Central memory CD8-positive, alpha-beta T cell (primary cell): ENCODE measurements at places on chromosomes 11 and 22.

DNA sequence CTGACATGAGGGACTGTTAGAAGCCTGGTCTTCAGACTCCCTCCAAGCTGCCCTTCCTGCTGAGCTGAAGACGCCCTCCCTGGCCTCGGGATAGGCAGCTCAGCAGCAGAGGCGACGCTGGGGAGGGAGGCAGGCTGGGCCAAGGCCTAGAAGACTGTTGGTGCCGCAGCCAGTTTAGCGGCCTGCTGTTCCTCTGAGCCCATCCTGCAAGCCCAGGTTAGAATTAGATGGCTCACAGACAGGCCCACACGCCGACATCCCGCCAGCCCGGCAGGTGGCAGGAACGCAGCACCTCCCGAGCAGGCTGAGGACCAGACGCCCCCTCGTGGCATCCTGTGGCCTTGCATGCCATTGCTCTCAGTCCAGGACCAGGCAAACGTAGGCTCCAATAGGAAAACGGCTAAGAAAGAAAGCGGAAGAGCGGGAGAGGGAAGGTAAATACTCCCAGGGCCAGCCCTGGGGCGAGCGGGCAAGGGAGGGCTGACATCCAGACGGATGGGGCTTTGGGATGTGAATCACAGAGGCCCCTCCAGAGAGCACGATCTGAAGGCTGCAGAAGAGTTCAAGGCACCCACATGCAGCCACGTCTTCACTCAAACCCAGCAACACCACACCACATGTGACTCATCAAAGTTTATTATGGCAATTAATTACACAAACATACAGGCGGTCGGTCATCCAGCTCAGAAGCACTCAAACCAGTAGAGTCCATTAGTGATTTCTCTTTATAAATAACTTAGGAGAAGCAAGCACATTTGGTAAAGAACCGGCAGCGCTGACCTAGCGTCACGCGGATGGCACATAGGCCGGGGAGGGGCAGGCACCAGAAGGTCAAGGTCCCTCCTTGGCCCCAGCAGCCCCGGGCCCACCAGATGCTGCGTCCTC is 27.6 kb downstream of the CD5 start:
- peak; percentile 85 for DNase-seq

- no peak for DNase-seq
Measured at GRCh38 chr11:46835897-46836296, 10.2 kb downstream of the CKAP5 start.

- DNase-seq: no peak
Measured at GRCh38 chr11:62105667-62106191, 18.1 kb upstream of the INCENP start.

DNA sequence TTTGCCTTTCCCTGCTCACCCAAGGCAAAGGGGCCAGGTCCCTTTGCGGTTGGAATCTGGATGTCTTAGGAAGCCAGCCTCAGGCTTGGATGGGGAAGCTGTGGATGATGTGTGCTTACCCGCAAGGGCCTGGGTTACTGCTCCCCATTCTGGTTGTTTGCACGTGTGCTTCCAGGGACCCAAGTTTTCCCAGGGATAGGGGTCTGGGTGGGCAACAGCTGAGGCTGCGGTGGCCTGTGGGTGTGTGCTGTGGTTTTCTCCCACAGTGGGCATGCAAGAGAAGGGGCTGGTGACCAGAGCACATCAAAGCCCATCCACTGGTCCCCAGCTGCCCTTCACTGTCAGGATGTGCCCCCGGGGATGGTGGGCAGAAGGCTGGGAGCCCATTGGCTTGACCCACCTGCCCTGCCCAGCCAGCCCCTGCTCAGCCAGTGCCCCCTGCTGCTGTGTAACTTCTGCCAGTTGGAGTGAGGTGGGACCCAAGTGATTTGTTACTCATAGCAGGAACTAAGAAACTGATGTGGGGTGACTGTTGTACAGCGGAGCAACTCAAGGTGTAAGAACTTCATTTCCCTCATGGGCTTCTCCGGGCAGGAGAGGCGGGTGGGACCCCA is 3.3 kb downstream of the CAPN5 start:
- DNase-seq: no peak

DNA sequence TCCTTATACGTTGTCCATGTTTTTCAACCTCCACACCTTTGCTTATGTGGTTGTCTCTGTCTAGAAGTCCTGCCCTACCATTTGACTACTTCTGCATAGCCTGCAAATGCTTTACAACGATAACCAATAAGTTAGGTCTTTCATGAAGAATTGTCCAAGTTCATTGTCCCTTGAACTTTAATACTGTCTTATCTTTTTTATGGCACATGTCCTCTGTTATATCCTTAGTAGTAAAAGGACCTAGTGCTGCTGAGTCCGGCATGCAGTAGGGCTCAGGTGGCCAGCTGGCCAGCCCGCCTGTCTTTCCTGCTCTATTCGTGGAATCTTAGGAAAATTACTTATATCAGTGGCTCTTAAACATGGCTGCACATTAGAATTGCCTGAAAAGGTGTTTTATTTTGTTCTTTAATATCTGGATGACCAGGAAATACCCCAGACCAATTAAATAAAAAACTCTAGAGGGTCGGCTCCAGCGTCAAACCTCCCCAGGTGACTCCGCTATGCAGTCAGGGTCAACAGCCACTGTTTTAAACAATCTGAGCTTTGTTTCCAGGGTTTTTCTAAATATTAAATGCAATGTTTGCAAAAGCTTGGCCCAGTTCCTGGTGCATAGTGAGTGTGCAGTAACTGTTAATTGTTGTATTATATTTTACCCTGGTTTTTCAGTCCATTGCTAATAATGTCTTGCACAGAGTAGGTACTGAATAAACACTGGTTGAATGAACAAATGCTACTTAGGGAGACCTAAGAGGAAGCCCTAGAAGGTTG is 64.6 kb upstream of the SESN3 start:
- no peak for DNase-seq

- DNase-seq: no peak
Measured at GRCh38 chr22:33848251-33848650, 72.0 kb downstream of the LARGE1 start.

- DNase-seq: no peak
Measured at GRCh38 chr11:27520226-27520625, 13.7 kb upstream of the LIN7C start.

- DNase-seq: no peak
Measured at GRCh38 chr11:35764417-35764816, 101.8 kb downstream of the TRIM44 start.

DNA sequence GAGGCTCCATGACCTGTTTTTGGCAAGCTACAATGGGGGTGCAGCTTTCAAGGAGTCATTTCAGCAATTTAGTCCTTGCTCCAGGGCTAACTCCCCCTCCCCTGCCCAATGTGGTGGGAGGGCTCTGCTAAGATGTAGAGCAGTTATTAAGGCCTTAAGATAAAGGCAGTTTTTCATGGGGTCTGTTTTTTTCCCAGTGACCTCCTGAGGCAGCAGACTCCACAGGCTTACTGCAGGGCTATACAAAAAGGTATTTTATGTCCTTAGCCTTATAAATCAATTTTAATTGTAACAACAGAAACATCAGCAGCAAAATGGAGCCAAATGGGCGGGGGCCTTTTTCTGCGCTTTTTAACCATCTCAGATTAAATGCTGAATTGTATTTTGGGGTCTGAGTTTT is 192.3 kb downstream of the KIRREL3 start:
- no peak for DNase-seq

DNA sequence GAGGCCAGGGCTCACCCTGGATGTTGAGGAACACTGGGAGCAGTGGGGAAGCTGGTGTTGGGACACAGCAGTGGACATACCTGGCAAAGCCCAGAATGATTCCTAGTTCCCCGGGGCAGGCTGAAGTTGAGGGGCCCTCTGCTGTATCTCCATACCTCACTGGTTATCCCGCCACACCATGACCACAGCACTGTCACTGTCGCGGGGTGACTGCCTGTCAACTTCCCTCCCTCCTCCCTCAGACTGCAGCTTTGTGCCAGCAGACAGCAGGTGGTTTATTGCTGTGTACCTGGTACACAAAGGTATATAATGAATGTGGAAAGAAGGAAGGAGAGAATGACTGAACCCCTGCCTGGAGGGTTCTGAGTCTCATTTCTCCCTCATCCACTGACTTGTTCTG is 318.7 kb downstream of the TMEM135 start:
- no peak for DNase-seq

GRCh38 chr11:60914633-60915247 is 782 bp downstream of the TMEM109 start:
- no peak for DNase-seq

DNA sequence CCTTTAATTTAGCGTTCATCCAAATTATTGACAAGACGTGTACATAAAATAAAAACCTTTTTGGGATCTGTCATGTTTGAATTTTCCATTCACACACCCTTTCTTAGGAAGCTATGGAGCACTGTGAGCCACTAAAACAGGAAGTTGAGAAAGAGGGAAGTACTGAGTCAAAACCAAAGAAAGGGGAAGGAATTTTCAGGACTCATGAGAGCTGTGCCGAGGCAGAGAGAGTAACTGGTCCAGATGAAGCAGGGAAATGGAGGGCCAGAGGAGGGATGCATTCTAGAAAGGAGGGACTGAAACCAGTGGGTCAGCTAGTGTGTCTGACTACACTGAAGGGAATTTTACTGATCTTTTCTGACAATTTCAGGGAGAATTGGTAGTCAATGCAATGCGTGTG is 24.9 kb downstream of the APLP2 start:
- no peak for DNase-seq

DNA sequence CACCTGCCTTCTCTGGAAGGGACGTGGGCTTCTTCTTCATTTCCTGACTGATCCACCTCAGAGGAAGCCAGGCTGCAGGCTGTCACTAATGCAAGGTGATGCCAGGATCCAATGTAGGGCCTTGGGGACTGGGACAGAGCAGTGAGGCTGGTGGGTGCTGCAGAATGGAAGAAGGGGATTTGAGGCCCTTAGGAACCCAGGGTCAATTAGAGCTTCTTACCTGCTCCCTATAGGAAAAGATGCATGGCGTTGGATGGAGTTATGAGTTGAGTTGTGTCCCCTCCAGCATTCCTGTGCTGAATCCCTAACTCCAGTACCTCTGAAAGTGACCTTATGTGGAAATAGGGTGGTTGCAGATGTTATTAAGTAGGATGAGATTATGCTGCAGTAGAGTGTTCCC is 190.4 kb downstream of the MIAT start:
- no peak for DNase-seq

GRCh38 chr22:24435861-24436371 is 8.5 kb downstream of the ADORA2A start:
- DNase-seq: no peak

DNA sequence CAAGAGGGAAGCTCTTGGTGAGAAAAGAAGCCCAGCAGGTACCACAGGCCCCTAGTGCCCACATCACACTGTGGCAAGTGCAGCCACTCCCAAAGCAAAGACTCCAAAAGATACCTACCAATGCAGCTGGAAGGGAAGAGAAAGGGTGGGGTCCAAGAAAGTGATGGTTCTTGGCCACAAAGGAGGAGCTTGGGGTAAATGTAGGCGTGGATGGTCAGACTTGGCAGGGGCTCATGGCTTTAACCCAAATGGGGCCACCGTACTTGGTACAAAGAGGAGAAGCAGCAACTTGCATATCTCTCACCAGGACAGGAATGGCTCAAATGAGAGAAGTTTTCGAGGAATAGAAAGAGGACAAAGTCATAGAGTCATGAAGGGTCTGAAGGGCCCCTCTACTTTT is 4.8 kb downstream of the MAP3K11 start:
- no peak for DNase-seq

GRCh38 chr22:49623176-49623575 is 204.5 kb downstream of the BRD1 start:
- DNase-seq: no peak

- DNase-seq: no peak
Measured at GRCh38 chr11:691710-692590, 3.1 kb downstream of the DEAF1 start.

- no peak for DNase-seq
Measured at GRCh38 chr11:124172599-124172998, 10.5 kb upstream of the OR10D3 start.

- no peak for DNase-seq
Measured at GRCh38 chr11:2816941-2817421, 68.6 kb downstream of the CDKN1C start.

GRCh38 chr11:25615069-25615468 is 716.9 kb upstream of the ANO3 start:
- no peak for DNase-seq

DNA sequence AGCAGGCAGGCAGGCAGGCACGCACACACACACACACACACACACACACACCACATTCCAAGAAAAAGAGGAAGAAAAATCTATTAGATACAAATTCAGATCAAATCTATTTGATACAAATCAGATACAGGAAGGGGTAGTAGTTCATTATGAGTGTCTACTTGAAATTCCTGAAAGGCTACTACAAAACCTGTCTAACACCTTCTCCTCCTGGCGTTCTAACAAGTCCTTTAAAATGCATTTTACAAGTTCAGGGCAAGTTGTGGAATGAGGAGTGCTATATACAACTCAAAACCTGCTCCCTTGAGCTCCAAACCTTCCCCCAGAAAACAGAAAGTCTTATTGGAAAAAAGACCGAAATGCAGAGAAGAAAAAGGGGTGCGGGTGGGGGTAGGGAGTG is 476 bp downstream of the ARHGAP32 start:
- DNase-seq: no peak

GRCh38 chr22:44956840-44957767 is 52.7 kb downstream of the PHF21B start:
- no peak for DNase-seq

DNA sequence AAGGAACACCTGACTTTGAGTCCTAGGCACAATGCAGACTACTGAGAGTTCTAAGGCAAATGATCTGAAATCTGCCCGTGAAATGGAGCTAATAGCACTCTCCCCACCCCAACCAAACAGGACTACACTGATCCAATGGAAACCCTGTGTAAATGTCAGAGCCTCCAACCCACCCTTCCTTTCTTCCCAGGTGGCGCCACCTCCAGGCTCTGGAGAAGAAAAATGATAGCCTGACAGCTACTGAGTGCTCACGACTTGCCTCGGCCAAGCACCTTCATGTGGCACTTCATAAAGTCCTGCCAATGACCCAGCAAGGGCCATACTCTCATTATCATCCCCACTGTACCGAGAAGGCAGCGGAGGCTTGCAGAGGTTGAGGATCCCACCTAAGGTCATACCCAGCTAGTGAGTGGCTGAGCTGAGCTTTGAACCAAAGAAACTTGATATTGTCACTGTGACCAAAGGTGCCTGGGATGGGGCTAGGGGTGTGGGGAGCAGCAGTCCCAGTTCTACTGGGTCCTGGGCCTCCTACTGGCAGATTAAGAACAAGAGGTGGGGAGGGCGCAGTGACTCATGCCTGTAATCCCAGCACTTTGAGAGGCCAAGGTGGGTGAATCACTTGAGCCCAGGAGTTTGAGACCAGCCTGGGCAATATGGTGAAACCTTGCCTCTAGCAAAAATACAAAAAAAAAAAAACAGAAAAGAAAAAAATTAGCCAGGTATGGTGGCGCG is 20.5 kb downstream of the TST start:
- DNase-seq: no peak
